Natural killer cell (primary cell): ENCODE measurements at places on chromosomes 2 and 18.

- DNase-seq: no peak
These were observed 8.8 kb downstream of the RPL37A start for GRCh38 chr2:216507220-216508160.

GRCh38 chr2:12767541-12767940, 50.8 kb downstream of the TRIB2 start:
- no peak for DNase-seq

DNA sequence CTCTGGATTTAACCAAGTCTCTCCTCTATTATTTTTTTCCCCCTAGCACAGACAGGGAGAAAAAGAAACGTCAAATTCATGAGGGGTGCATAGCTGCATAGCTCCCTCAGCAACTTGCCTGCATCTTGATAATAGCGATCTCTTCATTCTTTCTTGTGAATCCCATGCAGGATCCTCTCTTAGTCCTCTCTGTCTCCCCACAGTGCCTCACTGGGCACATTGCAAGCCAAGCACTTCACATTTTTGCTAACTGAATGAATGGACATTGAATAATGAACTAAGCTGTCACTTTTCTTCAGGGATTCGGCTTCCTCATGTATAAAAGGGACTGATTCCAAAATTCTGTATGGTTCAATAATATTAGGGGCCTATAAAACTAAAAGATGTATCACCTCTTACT, 2.9 kb upstream of the EPB41L3 start:
- no peak for DNase-seq

- DNase-seq: peak; percentile 25
These were observed 8.0 kb upstream of the GALNT1 start for GRCh38 chr18:35573531-35573930.

DNA sequence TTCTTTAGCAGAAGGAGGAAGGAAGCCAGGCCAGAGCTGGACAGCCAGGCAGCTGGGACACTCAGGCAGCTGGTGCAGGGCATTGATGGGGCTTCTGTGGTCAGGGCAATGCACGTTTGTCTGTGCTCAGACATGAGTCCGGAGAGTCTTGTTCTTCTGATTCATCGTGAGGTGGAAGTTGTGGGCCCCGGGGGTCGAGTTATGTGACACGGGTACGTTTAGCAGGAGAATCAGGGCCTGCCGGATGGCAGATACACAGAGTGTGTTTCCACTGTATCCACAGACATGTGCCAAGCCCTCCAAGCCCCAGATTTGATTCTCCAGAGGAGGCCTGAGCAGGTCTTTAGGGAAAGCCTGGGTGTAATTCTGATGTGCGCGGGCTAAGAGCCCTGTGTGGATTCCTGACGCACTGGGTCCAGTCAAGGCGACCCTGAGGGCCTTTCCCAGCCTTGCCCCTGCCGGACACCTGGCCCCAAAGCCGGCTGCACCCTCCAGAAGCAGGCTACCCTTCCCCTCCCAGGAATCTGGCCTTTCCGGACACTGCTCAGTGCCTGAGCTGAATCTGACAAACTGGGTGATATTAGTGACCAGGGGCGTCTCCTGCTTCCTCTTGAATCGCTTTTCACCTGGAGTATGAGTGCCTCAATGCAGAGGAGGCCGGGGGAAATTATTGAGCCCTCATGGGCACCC, 10.1 kb downstream of the ARHGEF4 start:
- no peak for DNase-seq

GRCh38 chr18:64668461-64668962, 519.6 kb upstream of the LINC00305 start:
- DNase-seq: no peak

- DNase-seq: no peak
These were observed 632.5 kb downstream of the SUCLG1 start for GRCh38 chr2:83826577-83826976.

GRCh38 chr2:11533278-11534070, at the start of gene GREB1:
TSS of gene GREB1 (plus strand) at chr2:11534045. CDS start at chr2:11556615, 22,570 bp downstream.
- no peak for DNase-seq

- DNase-seq: no peak
These were observed 344.5 kb upstream of the LRATD1 start for GRCh38 chr2:14288016-14288415.

GRCh38 chr2:160300203-160300602, 100.1 kb upstream of the ITGB6 start:
- DNase-seq: no peak

- DNase-seq: no peak
These were observed 176.2 kb downstream of the LDLRAD4 start for GRCh38 chr18:13394801-13395200.

DNA sequence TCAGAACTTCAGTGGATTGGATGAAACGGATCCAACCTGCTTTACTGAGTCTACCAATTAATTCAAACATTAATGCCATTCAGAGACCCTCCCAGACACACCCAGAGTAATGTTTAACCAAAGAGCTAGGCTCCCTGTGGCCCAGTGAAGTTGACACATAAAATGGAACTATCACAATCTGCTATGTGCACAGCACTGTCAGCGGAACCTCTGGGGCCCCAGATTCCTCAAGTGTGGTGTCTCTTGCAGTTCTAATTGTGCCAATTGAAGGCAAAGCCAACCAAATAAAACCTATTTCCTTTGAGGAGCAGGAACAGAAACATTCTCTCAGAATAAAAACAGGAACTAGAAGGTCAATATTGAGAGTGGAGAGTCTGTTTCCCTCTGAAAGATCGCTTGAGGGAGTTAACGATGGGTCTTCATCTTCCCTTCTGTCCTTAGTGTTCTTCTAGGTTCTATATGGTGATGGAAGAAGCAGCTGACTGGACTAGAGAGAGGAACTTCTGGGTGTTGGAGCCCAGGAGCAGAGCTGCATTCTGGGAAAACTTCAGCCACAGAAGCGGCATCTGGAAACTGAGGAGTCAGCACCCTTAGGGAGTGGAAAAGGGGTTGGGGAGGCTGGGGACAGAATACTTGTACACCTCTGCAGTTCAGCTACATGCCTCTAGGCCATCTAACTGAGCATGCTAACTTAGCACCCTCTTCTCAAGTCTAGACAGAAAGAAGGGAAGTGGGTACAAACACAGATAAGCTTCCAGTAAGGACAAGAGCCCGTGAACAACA, 174.4 kb upstream of the FBXO11 start:
- no peak for DNase-seq

DNA sequence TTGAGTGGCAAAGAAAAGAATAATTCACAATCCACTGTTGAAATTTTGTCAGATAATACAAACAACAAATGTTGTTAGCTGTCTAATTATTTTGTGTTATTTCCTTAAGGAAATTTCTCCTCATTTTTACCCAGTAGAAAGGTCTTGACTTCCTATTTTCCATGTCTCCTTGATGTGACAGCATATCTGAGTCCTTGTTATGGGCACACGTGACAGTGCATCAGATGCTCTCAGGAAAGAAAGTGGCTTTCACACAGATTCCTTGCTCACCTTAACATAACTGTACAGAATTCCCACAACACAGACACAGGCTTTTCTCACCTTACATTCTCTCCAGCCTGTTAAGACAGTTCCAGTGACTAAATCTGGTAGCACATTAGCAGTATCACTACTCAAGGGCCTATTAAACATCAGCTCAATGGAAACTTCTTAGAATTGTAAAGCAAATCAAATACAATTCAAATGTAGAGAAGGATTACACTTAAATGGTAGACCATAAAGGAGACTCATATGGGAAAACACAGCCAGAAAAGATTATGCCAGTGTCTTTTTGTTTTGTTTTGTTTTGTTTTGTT, 30.2 kb upstream of the GPR55 start:
- no peak for DNase-seq
